ENCODE measurements at places on chromosomes 5 and 9. TPM values are rescaled to one million over a fixed set of nuclear protein-coding genes. Genes with fewer than 3 reads are reported as not detected.
A peak's percentile ranks its signal among the peaks of the same experiment; 100 is the strongest.

ADAMTS13 gene
- 1.6 TPM for total RNA-seq

- no peak overlapping the region for H3K27ac ChIP-seq
- H3K4me3 ChIP-seq: no peak overlapping the region
- H3K27me3 ChIP-seq: no peaks in the 10 kb centered on the region
- no peaks in the 10 kb centered on the region for H3K36me3 ChIP-seq
- DNase-seq: no peak
These were observed 91.1 kb downstream of the TARS1 start for GRCh38 chr5:33531824-33532223.

FCHO2 gene
- total RNA-seq: 14.8 TPM

GRCh38 chr9:95740217-95741004 is 135.1 kb upstream of the ERCC6L2 start:
- H3K4me1 ChIP-seq: no peaks in the 10 kb centered on the region
- no peak overlapping the region for H3K27ac ChIP-seq

DNA sequence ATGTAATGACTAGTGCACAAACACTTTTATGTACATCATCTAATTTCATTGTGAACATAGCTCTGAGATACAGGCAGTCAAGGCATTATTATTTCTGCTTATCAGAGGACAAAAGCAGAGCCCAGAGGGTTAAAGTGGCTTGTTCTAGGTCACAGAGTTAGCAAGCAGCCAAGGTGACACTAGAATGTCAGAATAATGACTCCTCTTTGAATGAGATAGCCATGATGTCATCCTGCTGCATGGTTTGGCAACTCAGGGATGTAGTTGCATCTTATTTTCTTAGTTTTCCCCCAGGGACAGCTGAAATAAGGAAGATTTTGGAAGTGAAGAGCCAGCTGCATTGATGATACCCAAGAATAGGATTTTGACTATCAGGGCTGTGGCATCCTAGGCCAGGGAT is 54.4 kb downstream of the KCNV2 start:
- no peak overlapping the region for H3K27ac ChIP-seq
- H3K4me3 ChIP-seq: no peak overlapping the region
- DNase-seq: no peak

GRCh38 chr5:81848362-81848880 is 97.5 kb upstream of the SSBP2 start:
- no peaks in the 10 kb centered on the region for H3K27me3 ChIP-seq
- no peaks in the 10 kb centered on the region for H3K36me3 ChIP-seq
- H3K4me1 ChIP-seq: peaks cover 50% of the 10 kb centered on the region
- H3K27ac ChIP-seq: no peak overlapping the region
- DNase-seq: no peak

FOXD4L5 gene
- total RNA-seq: 0.15 TPM

- H3K4me3 ChIP-seq: no peak overlapping the region
- H3K4me1 ChIP-seq: peaks cover 13% of the 10 kb centered on the region
- no peaks in the 10 kb centered on the region for H3K27me3 ChIP-seq
These were observed 2.3 kb downstream of the FAM221B start for GRCh38 chr9:35826071-35826701.

GRCh38 chr5:173891308-173892116 is 3.4 kb downstream of the CPEB4 start:
- no peaks in the 10 kb centered on the region for H3K27me3 ChIP-seq
- peak overlapping the region; percentile 89 for H3K4me3 ChIP-seq
- no peak for DNase-seq
- H3K27ac ChIP-seq: peak overlapping the region; percentile 96

DNA sequence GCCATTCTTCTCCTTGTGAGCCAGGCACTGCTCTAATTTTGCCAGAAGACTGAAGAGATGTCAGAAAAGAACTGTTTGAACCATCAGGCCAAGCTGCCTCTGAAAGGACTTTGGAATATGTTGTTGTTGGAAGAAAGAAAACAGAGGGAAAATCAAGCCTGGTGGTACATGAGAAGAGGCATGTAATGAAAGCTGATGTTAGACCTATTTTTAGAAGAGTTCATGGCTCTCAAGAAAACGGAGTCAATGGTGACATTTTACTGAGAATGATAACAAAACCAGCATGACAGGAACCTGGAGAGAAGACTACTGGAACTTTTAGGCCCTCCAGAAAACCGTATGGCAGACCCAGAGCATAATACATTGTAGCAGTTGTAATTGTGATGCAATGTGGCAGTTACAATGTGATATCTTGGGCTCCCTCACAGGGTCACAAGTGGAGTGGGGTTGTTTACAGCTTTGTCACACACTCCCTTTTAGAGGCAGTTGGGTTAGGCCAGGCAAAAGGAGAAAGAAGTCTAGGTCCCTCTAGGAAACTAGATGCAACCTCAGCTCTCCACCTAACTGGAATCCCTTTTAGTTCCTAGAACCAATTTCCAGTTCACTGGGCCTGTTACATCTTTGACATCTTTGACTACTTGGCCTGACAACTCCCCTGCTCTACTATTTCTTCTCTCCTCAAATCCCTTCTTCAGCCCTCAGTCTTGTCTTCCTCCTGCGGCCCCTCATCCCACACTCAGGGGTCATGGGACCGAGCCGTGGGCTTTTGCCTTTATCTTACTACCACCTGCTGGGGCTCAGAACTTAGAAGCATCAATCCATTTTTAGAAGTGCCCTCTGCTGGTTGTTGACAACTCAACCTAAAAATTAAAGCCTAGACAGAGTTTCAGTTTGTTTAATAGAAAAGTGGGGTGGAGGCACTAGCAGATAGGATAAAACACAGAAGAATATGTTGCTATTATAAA is 61.2 kb upstream of the JAK2 start:
- H3K4me1 ChIP-seq: peaks cover 34% of the 10 kb centered on the region
- H3K27ac ChIP-seq: peak overlapping the region; percentile 83
- H3K36me3 ChIP-seq: no peaks in the 10 kb centered on the region

DNA sequence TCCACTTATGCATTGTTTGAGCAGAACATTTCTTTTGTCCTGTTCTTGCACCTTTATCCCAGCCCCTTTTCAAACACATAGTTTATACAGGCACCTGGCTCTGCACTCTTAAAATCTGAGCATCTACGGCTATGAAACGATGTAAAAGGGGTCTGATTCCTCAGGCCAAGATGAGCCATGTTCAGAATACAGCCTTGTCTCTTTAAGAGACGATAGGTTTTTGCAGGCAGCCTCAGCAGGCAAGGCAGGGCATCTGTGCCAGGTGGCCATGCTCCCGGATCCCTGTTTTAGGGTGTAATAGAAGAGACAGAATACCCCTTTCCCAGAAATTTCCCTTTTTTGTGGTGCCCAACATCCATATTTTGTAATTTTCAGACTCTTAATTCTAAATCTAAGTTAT is 89.1 kb upstream of the NFIB start:
- no peaks in the 10 kb centered on the region for H3K27me3 ChIP-seq
- peaks cover 22% of the 10 kb centered on the region for H3K4me1 ChIP-seq
- H3K27ac ChIP-seq: no peak overlapping the region
- DNase-seq: no peak
- no peak overlapping the region for H3K4me3 ChIP-seq

DNA sequence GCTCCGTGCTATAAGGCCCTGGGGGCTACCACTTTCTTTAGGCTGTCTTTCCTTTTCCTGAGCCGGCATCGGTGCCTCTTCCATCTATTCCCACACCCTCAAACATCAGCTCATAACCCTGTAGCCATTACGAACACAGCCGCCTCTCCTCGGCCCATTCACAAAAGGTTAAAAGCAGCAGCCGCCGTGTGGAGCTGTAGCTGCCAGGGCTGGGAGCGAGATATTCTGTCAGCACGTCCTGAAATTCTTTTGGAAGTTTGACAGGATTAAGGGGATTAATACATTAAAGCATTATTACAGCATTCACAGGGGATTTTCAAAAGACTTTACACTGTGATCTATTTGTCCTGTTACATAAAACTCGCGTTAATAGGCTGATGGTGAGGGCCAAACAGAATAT is 428.2 kb downstream of the CDK5RAP2 start:
- H3K27me3 ChIP-seq: no peaks in the 10 kb centered on the region
- no peak for DNase-seq
- no peaks in the 10 kb centered on the region for H3K36me3 ChIP-seq
- H3K4me3 ChIP-seq: no peak overlapping the region
- H3K27ac ChIP-seq: no peak overlapping the region

DNA sequence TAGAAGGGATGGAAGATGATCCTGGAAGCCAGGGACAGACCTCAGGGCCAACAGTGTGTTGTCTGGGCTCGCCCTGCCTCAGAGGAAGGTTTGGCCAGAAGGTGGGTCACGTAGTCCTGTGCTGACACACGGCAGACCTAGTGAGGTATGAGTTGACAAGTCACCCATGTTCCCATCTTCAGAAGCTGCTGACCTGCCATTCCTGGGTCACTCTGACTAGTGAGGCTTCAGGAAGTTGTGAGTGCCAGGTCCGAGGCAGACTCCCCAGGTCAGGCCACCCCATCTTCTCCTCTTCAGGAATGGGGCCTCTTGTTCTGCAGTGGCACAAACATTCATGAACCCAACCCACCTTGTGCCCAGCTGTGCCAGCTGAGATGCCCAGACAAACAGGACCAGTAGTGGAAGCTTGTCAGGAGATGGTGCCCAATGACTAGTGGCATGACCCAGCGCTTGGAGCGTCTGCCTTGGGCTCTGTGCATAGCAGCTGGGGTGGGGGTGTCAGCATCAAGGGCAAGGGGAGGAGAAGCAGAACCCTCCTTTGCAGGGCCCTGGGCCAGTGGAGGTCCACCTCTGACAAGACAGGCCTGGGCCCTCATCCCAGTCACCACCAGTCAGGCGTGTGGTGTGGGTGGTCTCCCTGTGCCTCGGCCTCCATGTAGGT is 16.8 kb upstream of the ANGPTL2 start:
- H3K36me3 ChIP-seq: no peaks in the 10 kb centered on the region
- peak overlapping the region; percentile 89 for H3K27ac ChIP-seq
- no peak overlapping the region for H3K4me3 ChIP-seq

C5orf46 gene
- not detected for total RNA-seq

- no peak overlapping the region for H3K4me3 ChIP-seq
- no peak for DNase-seq
- H3K36me3 ChIP-seq: no peaks in the 10 kb centered on the region
- H3K27me3 ChIP-seq: no peaks in the 10 kb centered on the region
- peak overlapping the region; percentile 58 for H3K27ac ChIP-seq
- H3K4me1 ChIP-seq: peaks cover 15% of the 10 kb centered on the region
These were observed 26.2 kb downstream of the CAMK2A start for GRCh38 chr5:150263375-150263775.

DNA sequence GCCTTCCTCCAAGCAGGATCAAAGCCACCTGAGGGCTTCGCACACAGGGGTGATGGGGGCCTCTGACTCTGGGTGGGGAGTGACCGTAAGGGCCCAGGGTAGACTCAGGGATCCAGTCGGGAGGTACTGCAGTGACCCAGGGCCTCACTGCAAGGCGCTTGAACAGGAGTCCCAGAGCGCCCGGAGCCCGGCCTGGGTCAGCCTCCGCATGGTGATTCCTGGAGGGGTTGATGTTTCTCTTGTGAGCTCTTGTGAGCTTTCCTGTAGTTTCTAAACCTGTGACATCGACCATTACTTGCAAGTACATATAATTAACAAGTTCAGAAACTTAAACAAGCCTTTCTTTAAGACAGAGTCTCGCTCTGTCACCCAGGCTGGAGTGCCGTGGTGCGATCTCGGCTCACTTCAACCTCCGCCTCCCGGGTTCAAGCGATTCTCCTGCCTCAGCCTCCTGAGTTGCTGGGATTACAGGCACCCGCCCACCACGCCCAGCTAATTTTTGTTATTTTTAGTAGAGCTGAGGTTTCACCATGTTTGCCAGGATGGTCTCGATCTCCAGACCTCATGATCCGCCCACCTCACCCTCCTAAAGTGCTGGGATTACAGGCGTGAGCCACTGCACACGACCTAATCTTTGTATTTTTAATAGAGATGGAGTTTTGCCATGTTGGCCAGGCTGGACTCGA is 19.8 kb downstream of the PTGES start:
- H3K36me3 ChIP-seq: no peaks in the 10 kb centered on the region
- H3K27me3 ChIP-seq: no peaks in the 10 kb centered on the region
- H3K4me1 ChIP-seq: no peaks in the 10 kb centered on the region
- H3K27ac ChIP-seq: no peak overlapping the region

PCDHB2 gene
- 0.90 TPM for total RNA-seq

Data from gastrocnemius medialis (tissue), 4 donors.